HAP-1 (cell line): ENCODE measurements at places on chromosomes 12 and 14.

DNA sequence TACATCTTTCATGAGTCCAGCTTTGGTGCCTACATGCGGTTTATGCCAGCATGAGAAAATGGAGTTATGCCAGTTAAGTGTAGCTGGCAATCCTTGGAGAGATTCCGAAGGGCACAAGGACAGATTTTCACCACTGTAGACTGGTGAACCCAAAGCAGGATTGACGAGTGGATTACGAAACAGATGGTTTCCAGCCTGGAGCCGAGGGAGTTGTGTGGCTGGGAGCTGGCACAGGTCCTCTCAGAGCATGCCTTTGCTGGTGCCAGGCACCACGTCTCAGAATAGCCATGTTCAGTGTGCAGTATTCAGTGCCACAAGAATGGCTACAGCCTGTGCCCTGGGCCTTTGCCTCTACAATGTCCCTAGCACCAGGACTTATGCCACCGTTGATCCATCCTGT is 13.2 kb downstream of the KCNH3 start:
- no peak for DNase-seq

GRCh38 chr14:52879958-52880357 is 70.9 kb downstream of the FERMT2 start:
- no peak for DNase-seq

DNA sequence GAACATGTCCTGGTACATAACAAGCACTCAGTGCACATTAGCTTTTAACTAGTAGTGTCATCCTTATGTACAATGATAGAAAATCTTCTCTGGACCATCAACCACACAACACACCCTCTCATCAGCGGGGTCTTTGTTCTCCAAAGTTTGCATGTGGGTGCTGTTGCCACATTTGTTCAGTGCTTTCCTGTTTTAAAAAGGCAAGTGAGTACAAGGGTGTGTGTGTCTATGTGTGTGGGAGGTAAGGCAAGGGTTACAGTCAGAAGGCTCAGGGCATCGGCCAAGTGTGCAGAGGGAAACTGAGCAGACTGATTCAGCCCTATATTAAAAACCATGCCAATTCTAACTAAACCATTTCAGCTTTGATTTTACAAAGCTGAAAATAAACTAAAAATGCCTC is 17.9 kb downstream of the KRT76 start:
- no peak for DNase-seq

DNA sequence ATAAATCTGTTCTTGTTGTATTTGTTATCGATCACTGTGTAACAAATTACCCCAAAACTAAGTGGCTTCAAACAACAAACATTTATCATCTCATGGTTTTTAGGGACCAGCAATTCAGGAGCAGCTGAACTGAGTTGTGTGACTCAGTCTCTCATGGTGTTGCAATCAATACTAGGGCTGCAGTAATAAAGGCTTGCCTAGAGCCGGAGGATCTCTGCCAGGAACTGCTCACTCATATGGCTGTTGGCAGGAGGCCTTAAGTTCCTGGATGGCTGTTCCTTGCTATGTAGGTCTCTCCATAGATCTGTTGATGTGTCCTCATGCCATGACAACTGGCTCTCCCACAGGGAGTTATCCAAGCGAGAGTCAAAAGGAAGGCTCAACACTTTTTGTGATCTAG is 3.8 kb upstream of the PSMC6 start:
- DNase-seq = no peak

DNA sequence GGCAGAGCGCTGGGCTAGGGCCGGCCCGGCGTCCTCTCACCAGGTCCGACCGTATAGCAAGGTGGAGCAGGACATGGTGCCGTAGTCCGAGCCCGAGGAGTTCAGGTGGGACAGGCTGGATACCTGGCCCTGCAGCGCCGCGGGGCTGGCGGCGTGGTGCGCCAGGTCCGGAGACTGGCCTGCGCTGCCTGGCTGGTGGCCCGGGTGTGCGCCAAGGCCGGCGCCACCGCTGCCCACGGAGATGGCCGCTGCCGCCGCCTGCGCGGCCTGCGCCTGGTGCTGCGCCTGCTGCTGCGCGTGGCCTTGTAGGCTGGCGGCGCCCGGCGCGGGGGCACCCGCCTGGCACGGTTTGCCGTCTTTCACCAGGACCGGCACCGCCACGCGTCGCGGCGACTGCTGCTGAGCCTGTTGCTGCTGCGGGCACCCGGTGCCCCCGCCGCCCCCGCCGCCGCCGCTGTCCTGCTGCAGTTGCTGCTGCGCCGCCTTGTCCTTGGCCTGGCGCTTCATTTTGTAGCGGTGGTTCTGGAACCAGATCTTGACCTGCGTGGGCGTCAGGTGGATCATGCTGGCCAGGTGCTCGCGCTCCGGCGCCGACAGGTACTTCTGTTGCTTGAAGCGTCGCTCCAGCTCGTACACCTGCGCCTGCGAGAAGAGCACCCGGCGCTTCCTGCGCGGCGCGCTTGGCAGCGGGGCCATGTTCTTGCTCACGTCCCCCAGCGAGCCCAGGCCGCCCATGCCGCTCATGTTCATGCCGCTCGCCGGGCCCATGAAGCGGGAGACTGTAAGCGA is 2.6 kb downstream of the NKX2-1 start:
- DNase-seq = no peak

DNA sequence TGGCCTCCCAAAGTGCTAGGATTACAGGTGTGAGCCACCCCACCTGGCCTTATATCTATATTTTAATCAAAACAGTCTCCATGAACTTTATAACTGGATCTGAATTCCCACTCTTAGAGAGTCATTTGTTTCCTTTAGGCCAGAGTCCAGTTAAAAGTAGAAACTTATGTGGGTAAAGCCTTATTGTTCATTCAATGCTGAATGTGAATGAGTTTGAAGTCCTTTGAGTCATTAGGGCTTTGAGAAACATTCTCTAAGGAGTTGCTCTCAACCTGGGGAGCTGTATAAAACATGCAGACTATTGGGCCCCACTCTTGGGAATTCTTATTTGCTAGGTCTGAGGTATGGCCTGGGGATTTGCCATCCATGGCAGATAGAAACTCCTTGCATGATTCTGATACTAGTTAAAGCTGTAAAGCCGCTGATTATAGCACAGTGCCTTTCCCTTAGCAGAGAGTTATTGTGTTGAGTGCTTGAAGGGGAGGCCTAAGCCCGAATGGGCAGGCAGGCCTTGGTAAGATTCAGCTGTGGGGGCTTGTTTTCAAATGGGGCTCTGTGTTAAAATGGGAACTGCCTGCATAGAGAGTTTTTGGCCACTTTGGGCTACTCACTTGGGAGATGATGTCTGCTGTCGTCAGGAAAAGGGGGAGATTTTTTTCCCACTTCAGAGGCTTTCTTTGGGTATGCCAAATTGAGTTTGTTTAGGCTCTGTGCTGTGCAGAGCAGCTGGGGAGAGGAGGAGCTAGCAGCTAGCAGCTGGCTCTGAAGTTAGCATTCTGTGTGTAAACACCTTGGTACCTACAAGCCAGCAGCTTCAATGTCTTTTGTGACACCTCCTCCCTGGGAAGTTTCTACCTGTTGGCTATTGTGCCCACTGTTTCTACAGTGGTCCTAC is 117.5 kb downstream of the DACT1 start:
- DNase-seq = no peak

DNA sequence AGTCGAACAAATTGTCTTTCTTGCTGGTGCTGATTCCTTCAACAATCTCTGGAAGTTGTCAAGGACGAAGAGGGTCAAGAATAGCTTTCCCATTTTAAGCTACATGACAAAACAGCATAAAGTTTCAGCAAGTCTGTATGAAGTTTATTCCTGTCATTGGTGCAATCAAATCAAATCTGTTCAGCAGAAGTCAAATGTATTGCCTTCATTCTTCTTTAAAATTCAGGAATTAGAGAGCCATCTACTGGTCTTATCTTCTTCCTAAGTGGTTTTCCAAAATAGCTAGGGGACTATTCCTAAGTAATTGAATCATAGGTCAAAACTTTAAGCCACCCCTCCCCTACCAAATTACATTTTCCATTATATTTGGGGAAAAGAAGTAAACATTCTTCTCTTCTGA is 990.2 kb downstream of the GALC start:
- no peak for DNase-seq

DNA sequence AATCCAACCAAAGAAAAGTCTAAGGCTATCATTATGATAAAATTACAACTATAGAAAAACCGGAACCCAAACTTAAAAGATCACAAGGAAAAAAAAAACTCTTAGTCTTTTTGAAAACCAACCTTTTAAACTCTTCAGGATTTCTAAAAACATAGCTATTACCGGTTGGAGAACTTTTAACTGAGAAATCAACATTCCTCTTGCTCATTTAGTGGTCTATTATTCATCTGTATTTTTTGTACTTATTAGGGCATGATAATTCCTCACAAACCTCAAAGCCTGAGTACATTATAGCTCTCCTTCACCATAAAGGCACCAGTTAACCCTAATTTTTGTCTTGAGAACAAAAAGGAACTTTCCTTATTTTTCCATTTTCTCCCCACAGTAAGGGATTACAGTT is 10.4 kb downstream of the LUM start:
- DNase-seq = no peak

DNA sequence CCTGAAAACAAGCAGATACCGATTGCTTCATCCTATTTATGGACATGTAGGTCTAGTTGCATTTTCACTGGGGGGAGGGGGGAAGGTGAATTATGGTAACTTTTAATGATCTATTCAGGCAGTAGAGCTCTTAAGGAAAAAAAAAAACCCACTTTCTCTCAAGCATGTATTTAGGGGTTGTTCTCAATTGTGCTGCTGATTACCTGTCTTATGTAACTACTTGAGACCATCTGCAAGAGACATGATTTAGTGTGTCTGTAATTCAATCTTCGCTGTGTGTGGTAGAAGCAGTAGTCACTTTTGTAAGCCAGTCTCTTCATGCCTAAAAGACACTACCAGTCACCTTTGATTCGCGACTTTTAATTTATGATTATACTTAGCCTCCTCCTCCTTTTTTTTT is 8.9 kb downstream of the CALM1 start:
- DNase-seq = no peak

DNA sequence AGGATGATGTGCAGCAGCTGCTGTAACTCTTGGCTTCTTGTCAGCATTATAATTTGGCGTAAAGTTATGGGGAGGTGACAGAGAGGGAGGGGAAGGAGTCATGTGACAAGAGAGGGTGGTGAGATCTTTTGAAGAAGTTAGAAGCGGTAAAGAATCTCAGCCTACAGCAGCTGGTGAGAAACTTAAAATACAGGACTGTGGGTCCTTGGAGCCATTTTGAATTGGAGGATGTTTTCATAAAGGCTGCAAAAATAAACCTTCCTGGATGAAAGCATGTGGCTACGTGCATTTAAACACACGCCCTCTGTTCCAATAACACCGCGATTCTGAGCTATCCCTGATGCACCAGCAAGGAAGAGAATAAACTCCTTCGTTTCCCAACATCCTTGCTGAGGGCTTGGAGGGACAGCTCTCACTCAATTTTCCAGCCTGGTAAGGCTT is 133.7 kb downstream of the TMEM30B start:
- no peak for DNase-seq
